AG04450 (cell line): ENCODE measurements at places on chromosomes 2 and 18.

DNA sequence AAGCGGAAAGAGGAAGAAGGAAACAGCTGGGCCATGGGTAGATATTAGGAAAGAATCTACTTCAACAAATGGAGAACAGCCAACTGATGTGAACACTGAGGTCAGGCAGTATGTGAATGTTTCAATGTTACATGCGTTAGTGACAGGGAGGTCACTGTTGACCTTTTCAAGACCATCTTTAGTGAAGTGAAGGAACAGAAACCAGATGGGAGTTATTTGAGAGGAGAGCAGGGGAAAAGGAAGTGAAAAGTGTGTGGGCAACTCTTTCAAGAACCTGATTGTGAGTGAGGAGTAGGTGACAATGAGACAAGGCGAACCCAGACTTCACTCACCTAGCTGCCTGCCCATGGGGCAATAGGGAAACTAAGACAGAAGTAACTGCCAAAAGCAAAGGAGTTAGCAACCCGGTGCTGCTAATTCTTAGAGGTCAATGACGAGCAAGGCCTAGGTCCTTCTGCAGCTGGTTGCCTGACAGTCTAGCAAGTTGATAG is 67.0 kb downstream of the SP3 start:
- DNase-seq: no peak

- no peak for DNase-seq
Measured at GRCh38 chr2:141611176-141611571, 519.6 kb downstream of the LRP1B start.

DNA sequence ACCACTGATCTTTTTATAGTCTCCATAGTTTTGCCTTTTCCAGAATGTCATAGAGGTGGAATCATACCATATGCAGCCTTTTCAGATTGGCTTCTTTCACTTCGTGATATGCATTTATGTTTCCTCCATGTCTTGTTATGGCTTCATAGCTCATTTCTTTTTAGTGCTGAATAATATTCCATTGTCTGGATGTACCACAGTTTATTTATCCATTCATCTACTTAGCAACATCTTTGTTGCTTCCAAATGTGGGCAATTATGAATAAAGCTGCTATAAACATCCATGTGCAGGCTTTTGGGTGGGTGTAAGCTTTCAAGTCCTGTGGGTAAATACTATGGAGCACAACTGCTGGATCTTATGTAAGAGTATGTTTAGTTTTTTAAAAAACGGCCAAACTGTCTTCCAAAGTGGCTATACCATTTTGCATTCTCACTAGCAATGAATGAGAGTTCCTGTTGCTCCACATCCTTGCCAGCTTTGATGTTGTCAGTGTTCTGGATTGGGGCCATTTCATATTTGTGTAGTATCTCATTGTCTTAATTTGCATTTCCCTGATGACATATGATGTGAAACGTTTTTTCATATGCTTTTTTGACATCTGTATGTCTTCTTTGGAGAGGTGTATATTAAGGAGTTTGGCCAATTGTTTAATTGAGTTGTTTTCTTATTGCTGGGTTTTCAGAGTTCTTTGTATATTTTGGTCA is 20.6 kb downstream of the STPG4 start:
- DNase-seq: no peak

- no peak for DNase-seq
Measured at GRCh38 chr18:46397174-46397573, 259.8 kb downstream of the LOXHD1 start.

DNA sequence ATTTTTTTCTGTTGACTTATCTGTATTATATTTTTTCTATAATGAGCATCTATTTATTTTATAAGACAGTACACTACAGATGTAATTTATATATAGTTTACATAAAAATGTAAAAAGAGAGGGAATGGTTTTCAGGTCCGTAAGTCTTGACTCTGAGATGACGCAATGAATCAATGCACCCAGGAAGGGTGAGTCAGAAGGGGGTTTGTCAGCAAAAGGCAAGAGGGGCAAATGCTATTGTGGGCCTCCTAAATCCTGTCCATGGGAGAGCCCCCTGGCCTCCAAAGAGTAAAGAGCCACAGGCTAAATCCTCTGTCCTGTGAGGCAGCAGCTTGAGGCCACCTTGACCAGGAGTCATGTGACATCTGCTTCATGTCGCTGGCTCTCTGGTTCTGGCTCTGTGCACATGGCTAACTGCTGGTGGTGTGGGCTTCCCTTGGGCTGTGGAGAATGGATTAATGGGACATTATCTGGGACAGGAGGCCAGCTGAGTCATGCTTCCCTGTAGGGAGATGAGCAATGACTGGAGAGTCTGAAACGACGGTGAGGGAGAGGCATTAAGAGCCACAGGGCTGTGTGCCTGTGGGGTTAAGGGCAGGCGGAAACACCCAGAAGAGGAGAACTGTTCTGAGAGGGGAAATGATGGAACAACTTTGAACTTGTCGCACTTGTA is 22.8 kb upstream of the ASB18 start:
- no peak for DNase-seq

DNA sequence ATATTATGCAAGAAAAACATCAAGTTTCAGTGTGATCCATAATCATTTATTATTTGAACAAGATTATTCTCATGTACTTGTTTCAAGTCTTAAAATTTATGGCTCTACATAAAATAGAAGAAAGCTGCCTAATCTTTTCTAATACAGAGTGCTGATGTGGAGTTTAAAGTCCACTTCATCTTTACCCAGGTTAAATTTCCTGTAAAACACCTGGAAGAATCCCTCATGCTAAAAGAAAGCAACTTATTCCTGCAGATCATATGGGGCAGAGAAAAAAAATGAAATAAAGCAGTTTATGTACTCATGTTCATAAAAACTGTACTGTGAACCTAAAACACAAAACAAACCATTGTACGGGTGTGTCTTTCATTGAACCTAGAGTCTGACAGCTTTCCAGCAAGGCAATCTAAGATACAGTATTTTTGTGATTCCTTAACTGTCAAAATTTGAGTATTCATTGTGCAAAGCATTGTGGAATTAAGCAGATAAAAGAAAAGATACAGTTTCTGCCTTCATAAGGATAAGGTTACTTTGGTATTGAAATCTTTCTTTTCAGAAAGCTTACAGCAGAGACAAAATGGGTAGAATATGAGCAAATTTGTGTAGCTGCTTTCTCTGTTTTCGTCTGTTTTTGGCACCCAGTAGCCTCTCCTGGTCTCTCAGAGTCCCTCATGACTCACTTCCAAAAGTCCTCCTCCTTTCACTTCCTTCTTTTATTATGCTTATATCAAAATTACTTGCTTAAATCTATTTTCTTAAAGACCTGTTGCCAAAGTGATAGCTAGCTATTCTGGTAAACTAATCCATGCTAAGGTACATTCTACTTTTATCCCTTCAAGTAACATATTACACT is 26.9 kb upstream of the GLS start:
- DNase-seq: no peak

GRCh38 chr2:19600506-19600905 is 242.1 kb upstream of the OSR1 start:
- DNase-seq: no peak

DNA sequence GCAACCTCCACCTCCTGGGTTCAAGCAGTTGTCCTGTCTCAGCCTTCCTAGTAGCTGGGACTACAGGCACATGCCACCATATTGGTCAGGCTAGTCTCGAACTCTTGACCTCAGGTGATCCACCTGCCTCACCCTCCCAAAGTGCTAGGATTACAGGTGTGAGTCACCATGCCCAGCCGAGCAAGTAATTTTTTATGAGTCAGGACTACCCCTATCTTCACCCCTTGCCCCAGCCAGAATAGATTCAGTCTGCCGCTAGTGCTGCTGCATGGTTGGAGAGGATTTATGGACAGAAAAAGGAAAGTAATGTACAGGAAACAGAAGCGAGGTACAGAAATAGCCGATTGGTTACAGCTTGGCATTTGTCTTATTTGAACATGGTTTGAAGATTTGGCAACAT is 48.9 kb downstream of the BMPR2 start:
- no peak for DNase-seq

DNA sequence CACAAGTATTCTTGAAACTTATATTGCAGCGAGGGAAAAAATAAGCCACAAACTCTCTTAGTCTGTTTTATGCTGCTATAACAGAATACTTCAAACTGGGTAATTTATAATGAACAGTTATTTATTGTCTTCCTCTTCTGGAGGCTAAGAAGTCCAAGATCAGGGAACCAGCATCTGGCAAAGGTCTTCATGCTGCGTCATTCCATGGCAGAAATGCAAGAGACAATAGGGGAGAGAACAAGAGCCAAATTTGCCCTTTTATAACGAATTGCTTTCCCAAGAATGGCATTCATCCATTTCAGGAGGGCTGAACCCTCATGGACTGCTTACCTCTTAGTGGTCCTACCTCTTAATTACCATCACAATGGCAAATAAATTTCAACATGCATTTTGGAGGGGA is 46.5 kb downstream of the MAPRE2 start:
- no peak for DNase-seq

GRCh38 chr2:69741229-69741574 is 732 bp upstream of the ANXA4 start:
- peak; percentile 45 for DNase-seq

- no peak for DNase-seq
Measured at GRCh38 chr2:79980816-79981215, 323.7 kb downstream of the LRRTM1 start.

- DNase-seq: no peak
Measured at GRCh38 chr2:101267671-101268656, 15.3 kb downstream of the CNOT11 start.

DNA sequence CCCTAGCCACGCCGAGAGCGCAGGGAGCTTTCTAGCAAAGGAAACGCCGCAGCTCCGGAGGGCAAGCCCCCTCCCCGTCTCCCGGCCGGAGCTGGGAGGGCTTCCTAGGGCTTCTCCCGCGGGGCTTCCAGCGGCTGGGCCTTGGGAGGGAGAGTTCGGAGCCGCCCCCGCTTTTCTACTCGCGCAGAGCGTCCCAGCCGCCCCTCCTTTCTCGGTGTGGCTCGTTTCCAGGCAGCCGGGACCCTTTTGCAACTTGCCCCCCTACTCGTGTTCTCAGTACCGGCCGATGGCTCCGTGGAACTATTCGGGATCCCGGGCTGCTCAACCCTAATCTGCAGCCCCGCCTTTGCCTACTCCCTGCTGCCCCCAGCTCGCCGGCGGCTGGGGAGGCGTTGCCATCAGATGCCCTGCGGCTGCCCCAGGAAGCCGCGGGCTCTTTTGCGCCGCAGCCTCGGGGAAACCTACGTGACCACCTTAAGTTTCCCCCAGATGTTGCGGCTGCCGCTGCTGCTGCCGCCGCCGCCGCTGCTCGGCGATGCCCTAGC is 1.5 kb upstream of the NR4A2 start:
- DNase-seq: no peak
